ENCODE measurements at places on chromosomes 5 and 9. TPM values are rescaled to one million over a fixed set of nuclear protein-coding genes. Genes with fewer than 3 reads are reported as not detected.

Gene INSYN2B
- 2.3 TPM for polyA plus RNA-seq

Gene COL5A1
- polyA plus RNA-seq = 424 TPM

Gene SLCO4C1
- polyA plus RNA-seq = 29.9 TPM

Gene SCGB3A2
- not detected for polyA plus RNA-seq

Gene SMIM33
- not detected for polyA plus RNA-seq

Gene RNF183
- 6.8 TPM for polyA plus RNA-seq

Gene NUDT2
- polyA plus RNA-seq = 23.2 TPM

Gene C9orf50
- 0.27 TPM for polyA plus RNA-seq

Gene CCIN
- polyA plus RNA-seq = 0.52 TPM

Gene PTPN3
- polyA plus RNA-seq = 56.4 TPM

Gene CD274
- 0.67 TPM for polyA plus RNA-seq

Gene STK32A
- polyA plus RNA-seq = 5.4 TPM

Gene CCNJL
- polyA plus RNA-seq = 8.7 TPM

Gene TLX3
- not detected for polyA plus RNA-seq
